ENCODE measurements at places on chromosomes 7 and 10.

GRCh38 chr10:80416479-80417098, 8.2 kb downstream of the PRXL2A start:
- no peak for DNase-seq

DNA sequence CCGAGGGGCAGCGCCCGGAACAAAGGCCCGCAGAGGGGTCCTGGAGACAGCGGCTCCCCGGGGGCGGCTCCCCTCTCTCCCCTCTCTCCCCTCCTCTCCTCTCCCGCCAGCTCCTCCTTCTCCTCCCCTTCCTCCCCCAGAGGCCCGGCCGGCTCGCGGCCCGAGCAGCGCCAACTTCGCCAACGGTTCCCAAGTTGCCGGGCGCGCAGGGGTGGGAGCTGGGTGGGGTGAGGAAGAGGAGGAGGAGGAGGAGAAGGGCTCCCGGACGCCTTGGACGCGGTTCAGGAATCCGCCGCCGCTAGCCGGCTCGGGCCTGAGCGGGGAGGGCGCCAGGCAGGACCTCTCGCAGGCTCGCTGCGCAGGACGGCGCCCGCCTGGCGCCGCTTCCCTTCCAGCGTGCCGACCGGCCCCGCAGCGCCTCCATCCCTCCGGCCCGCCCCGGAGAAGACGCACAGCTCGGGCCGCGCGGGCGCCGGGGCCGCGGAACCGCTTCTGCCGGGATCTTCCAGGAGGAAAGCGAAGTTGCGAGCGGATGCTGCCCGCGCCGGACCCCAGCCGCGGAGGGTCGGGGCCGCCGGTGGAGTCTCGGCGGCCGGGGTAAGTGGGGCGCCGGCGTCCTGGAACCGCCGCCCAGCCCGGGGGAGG, at the start of gene CHST3:
Gene CHST3, plus strand, starts transcription at position 298 of the 645 bp plus-strand sequence. CDS start 41,448 bp downstream, outside the sequence.
- no peak for DNase-seq

- peak; percentile 57 for DNase-seq
Observed at GRCh38 chr10:101694674-101695403, at the start of gene FBXW4. FBXW4 (minus strand) TSS chr10:101695170; CDS start chr10:101695105, 65 bp downstream.

- DNase-seq: no peak
Observed at GRCh38 chr7:34837316-34837715, 179.3 kb downstream of the NPSR1 start.

GRCh38 chr10:70233939-70234300, 691 bp upstream of the PPA1 start:
- no peak for DNase-seq

DNA sequence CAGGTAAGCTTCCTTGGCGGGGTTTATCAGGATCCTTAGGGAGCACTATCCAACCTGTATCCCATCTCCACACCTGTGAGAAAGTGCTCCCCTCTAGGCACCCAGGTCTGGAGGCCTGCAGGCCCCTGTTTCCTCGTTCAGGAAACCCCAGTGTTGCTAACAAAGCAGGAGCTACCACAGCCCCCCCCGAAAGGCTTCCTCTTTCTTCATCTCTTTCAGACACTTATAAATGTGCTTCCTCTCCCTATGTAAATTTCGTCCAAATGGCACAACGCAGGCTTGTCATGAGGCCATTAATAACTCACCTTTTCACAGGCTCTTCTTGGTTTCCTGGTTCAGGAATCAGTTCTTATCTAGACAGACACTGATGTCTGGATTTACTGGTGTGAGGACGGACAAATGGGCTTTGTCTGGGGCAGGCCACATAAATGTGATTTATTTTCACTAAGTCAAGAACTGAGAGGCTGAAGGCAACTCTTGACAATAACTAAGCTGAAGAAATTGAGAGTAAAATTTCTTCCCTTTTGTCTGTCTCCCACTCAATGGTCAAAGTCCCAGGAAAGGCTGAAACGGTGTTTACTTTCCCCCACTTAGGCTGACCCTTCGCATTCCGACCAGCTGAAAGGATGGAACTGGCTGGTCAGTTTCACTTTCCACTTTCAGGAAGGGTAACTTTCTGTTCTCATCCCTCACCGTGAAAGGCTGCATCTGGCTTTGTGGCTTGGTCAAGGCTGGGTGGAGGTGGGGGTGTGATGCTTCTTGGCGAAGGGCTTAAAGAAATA, 46.8 kb downstream of the PIK3AP1 start:
- no peak for DNase-seq

- no peak for DNase-seq
Observed at GRCh38 chr10:113947184-113948041, 93.0 kb downstream of the NHLRC2 start.

DNA sequence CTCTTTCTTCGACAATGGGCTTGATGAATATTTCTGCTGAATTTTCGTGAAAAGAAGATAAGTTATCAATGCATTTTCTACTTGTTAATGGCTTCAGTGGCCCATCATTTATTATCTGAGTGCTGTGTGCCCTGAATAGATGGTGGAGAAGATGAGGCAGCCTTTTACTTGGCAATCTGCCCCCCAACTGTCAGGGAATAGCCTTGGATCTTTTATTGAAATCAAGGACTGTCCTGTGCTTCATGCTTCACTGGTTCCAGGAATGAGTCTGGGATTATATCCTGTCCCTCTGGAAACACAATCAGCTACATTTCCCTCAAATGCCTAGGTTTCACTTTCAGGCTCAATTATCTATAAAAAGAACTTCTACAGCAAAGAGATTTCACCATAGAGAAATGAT, 75.9 kb upstream of the NXPH1 start:
- no peak for DNase-seq

DNA sequence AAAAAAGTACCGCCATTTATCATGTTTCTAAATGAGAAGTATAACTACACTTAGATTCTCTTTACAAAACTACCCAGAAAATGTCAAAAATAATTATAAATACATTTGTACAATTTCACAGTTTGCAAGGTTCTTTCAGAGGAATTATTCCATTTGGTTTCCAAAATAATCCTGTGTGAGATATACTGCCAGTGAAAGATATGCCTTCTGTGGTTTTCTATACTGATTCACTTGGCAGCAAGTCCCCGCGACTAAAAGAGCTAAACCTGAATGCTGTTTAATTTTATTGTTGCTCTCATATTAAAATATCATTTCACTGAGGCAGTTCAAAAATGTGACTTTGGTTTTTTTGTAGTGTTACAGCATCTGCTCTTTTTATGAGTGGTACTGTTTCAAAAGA, 364.9 kb upstream of the PLXDC2 start:
- no peak for DNase-seq

DNA sequence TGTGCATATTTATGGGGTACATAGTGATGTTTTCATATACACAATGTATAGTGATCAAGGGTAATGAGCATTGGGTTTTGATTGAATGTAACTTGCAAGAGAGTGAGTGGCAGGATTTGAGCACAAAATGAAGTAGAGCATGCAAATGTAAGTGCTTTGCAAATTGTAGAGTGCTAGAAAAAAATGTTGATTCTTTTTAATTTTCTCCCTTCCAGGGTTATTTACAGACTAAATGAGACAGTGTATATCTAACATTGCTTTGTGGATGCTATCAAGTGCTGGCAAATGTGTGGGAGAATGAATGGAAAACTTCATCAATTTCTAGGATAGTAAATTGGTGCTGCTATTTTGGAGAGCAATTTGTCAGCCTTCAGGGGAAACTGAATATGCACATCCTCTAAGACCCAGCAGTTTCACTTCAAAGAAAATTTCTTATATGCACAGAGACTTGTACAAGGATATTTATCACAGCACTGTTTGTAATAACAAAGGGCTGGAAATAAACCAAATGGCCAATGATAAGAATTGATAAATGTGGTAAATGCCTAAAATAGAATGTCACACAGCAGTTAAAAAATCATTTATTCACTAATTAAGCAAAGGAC, 120.6 kb upstream of the PLPP4 start:
- DNase-seq: no peak

DNA sequence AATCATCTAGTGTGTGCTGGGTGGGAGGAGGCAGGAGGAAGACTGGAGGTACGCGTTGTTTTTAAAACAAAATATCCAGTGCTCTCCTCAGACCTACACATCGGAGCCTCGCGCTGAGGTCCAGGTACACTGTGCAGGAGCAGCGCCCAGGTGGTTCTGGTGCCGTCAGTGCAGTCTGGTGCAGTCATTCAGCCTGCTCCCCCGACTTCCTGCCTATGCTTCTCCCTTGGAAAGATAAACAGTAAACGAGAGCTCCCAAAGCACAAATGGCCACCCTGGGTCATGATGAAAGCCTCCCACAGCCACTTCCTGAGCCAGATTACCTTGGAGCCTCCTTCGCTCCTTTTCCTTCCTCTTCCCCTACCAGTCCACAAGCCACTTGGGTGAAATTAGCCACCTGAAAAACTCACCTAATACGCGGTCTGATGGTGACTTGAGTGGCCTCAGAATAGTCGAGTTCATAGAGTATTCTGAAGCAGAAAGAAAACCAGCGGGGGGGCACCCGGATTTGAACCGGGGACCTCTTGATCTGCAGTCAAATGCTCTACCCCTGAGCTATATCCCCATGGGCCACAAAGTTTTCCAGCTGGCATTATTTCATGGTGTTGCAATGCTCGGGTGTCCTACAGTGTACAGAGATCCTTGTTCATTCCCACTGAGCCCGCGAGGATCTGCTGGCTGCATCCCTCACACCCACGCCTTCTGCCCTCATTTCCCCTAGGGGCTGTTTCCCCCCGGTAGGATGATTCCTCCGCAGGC, 82.5 kb downstream of the ZNF467 start:
- no peak for DNase-seq

DNA sequence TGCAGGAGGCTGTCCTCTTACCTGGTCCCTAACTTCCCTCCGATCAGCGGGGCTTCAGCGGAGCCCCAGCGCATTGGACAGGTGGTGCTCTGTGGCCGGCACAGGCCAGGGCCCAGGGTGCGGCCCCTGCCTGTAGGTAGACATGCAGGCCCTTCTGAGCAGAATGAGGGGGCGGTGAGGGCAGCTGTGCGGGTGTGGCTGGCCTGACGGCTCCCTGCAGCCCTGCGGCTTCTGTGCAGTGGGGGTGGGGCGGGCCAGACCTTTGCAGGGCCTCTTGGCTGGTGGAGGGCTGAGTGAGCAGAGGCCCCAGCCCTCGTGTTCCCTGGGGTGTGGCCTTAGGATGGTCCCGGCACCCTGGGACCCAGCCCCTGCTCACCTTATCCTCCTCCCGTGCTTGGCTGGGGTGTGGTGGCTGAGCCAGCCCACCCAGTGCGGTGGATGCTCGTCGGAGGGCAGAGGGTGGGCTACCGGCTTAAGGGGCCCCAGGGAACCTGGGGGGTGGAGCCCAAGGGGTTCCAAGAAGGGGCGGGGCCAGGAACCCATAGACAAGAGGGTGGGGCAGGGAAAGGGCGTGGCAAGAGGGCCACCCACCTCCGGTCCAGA, 175.2 kb upstream of the TNRC18 start:
- no peak for DNase-seq

GRCh38 chr10:128466831-128467371, 340.7 kb upstream of the MKI67 start:
- no peak for DNase-seq

- DNase-seq: no peak
Observed at GRCh38 chr7:127933146-127933545, 98.1 kb downstream of the LRRC4 start.

GRCh38 chr10:128456271-128456670, 330.0 kb upstream of the MKI67 start:
- DNase-seq: no peak

DNA sequence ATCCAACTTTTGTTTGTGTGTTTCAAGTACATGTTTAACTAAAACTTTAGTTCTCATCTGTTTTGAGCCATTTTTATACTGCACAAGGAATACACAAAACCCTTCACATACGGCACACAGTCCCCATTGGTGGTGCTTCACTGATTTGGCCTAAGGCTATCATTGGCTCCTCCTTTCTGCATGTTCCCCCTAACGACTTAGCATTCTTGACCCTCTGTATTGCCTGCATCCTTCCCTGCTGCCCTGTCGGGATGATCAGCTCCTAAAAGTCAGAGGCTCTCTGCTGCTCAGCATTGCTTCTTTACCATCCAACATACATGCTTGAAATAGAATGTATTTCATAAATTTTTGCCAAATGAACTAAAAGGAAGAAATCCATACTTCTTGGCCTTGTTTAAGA, 111.4 kb upstream of the ABCB5 start:
- DNase-seq: no peak

DNA sequence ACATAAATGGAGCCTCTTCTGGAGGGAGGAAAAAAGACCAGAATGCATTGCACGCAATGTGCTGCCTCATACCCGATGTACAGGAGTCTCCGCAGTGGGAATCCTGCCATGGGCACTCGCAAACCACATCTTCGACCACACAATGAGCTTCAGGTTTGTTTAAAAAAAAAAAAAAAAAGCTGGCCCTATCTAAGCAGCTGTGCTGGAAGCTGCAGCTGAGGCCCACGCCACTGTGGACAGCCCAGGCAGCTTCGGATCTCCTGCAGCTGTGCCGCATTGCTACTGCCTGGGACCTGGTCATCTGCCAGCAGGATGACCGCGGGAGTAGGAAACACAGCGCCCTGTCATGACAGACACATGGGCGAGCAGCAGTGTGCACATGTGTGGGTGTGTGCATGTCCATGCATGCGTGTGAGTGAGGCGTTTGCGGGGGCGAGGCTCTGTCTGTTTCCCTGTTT, 26.0 kb downstream of the EN2 start:
- DNase-seq: no peak

- DNase-seq: peak; percentile 90
Observed at GRCh38 chr7:63900394-63901203, 98.0 kb upstream of the ZNF722 start.

- DNase-seq: no peak
Observed at GRCh38 chr7:45514944-45515343, 59.2 kb upstream of the ADCY1 start.

- DNase-seq: no peak
Observed at GRCh38 chr7:44535348-44536064, 5.6 kb downstream of the NPC1L1 start.

GRCh38 chr7:131538813-131539179, 17.6 kb downstream of the PODXL start:
- no peak for DNase-seq

DNA sequence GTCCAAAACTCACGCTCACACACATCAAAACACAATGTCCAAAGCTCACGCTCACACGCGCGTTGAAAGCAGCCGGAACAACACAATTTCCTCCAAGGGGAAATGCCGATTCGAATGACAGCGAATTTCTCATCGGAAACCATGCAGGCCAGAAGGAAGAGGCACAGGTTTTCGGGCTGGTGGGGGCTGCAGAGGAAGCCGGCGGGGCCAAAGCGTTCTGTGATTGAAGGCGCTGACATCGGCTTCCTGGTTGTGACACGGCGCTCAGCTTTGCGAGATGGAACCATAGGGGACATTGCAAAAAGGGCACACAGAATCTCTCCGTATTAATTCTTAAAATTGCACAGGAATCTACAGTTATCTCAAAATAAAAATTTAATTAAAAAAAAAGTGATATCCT, 61.3 kb downstream of the FOXL3 start:
- DNase-seq: peak; percentile 21

DNA sequence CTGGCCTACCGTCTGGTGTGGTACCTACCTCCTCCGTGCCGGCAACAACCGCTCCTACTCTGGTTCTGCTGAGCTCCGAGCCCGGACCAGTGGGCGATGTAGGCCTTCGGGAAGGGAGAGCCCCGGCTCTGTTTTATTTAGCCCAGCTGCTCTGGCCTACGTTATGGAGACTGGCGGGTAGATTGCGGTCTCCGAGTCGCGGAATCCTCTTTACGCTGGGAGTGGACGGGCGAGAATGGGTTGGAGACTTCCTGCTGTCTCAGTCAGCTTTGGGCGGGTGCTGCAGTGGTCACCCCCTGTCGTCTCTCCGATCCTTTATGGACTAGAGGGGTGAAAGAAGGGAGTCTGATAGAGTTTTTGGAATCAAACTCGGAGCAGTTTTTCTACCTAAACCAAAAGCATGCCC, 406 bp downstream of the CBLL1 start:
- no peak for DNase-seq

- no peak for DNase-seq
Observed at GRCh38 chr10:44671319-44671718, 239.8 kb upstream of the TMEM72 start.
